Mucosa of descending colon (tissue), 3 donors: ENCODE measurements at places on chromosomes 7 and 10. TPM values are rescaled to one million over a fixed set of nuclear protein-coding genes. Genes with fewer than 3 reads are reported as not detected.

Gene PNLIPRP3
- not detected for total RNA-seq

Gene ADAM12
- 0.66 TPM for total RNA-seq

Gene MCM10
- total RNA-seq = 8.6 TPM

Gene ZFAND2A
- 45.3 TPM for total RNA-seq

DNA sequence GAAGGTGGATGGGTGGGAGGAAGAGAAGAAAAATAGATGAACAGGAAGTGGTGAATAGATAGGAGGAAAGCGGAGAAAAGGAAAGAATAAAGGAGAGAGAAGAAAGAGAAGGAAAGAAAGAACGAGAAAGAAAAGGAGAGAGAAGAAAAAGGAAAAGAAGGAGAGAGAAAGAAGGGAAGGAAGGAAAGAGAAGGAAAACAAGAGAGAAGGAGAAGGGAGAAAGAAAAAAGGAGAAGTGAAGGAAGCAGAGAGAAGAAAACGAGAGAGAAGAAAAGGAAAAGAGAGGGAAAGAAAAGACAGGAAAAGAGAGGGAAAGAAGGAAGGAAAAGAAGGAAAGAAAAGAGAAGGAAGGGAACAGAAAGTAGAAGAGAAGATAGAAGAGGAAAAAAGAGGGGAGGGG lies 211.8 kb downstream of the DIP2C start:
- no peak for DNase-seq
